ENCODE measurements at places on chromosomes 11 and 22.

GRCh38 chr11:44777209-44778194 lies 50.7 kb downstream of the TSPAN18 start:
- DNase-seq: no peak

DNA sequence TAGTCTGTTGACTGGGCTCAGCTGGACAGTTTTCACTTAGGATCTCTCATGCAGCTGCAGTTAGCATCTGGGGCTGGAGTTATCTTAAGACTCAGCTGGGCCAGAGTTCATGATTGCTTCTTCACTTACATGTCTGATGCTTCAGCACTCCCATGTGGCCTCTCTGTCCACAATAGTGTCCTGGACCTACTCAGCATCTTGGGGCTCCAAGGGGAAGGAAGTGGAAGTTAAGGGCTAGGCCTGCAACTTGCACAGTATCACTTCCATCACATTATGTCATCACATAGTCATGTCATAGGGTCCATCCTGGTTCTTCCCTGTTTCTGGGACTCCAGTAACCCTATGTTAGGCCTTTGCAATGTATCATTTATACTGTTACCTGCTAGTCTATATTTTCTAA lies 115.9 kb downstream of the C11orf65 start:
- no peak for DNase-seq

- no peak for DNase-seq
These were observed 63.3 kb upstream of the RTL6 start for GRCh38 chr22:44561139-44561840.

DNA sequence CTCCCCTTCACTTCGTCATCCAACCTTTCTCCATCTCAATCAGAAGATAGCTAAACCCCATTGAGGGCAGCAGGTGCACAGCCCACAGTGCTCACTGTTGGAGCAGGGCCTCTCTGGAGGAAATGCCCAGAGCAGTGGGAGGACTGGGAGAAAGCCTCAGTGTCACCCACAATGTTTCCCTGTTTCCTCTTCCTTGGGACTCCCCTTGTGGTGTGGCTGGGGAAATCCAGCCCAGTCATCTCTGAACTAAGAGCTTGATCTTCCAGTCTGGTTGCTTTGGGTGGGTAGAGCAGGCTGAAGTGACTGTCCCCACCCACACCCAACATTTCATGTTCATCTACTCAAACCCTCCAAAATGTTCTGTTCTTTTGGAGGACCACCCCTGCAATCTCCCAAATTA lies 29.8 kb upstream of the EED start:
- DNase-seq: no peak

DNA sequence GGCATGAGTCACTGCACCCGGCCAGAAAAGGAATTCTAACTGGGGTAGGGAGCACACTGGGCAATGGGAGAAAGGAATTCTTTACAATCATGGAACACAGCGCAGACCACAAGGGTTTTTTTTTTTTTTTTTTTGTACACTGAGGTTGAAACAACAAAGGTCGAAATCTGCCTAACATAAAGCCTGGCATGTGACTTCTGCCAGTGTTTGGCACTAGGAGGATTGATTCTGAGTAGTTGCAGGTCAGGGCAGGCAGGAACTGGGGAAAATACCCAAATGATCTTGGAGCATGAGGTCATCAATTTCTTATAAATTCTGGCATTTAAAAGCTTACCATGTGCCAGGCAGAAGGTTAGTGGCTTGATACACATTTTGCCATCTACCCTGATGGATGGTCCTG lies 202.0 kb upstream of the SNX19 start:
- DNase-seq: no peak

DNA sequence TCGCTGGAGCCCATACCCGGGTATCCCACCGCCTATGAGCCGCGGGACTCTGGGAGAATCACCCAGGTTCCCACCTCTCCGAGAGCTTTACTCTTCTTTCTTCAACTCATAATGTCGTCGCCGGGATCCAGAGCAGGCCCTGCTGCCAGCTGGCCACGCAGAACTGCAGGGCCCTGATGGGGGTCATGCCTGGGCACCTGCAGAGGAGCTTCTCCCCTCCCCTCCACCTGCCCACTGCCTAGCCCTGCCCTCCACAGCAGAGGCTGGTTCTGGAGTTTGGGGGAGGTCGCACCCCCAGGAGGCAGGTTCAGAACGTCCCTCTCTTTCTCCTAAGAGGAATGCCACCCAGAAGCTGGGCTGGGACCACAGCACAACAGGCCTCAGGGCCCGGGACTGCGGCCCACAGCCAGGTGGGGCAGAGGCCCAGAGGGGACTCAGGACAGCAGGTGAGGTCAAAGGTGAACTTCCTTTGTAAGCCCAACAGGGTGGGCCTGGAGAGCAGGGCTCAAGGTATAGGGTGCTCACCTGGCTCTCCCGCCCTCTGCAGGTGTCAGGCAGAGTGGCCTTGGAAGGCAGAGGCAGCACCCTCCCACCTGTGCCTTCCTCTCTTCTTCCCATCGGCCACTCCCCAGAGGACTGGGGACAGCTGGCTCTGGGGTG lies 1.9 kb downstream of the SLC25A45 start:
- no peak for DNase-seq

- no peak for DNase-seq
These were observed 35.2 kb downstream of the IFT27 start for GRCh38 chr22:36740716-36741115.

DNA sequence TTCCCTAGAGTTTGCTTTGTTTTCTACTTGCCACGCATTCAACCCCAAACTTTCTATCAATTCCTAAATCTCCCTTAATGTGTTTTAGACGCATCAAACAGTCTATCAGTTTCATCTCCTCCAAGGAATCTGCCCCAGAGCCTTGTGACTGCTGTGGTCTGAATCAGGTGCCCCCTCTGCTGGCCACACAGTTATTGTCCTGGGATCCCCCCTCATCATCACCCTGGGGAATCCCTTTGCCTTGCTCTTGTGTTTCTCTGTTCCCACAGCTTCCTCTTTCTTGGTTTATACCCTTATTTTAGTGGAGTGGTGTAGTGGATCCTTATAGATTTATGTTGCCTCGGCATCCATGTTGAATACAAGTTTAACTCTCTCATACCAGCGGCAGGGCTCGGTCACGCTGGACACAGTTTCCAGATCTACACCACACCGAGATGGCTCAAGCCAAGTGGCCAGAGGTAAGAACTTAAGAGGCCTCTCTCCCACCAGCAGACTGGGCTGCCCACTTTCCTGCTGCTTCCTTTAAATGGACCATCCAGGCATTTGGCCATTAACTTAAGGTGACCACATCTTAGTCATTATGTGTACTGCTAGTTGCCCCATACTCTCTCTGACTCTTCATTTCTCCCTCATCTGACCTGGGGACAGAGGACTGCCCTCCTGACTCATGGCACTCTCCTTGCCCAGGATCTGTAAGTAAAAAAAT lies 8.2 kb downstream of the UPB1 start:
- peak; percentile 47 for DNase-seq

GRCh38 chr11:113184498-113184897 lies 129.9 kb upstream of the TTC12 start:
- DNase-seq: no peak

GRCh38 chr22:22369964-22370270 lies 125.3 kb downstream of the VPREB1 start:
- DNase-seq: no peak

DNA sequence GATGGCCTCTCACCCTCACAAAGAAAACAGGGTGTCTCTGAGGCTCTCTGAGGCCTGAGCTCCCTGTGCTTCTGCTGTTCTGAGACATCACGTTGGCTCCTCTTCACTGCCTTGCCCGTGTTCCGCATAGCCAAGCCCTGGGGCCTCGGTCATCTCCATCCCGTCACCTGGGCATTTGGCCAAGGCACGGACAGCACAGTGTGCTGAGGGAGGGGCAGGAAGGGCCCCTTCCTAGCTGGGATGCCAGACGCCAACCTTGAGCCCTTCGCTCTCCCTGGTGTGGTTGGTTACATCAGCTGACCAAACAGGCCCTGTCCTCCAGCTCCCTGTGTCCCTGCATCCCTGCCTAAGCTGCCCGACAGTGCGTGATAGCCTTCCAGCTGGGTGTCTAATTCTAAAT lies 25.9 kb downstream of the MOV10L1 start:
- no peak for DNase-seq

- no peak for DNase-seq
These were observed 5.3 kb downstream of the NLRP6 start for GRCh38 chr11:283405-284104.

DNA sequence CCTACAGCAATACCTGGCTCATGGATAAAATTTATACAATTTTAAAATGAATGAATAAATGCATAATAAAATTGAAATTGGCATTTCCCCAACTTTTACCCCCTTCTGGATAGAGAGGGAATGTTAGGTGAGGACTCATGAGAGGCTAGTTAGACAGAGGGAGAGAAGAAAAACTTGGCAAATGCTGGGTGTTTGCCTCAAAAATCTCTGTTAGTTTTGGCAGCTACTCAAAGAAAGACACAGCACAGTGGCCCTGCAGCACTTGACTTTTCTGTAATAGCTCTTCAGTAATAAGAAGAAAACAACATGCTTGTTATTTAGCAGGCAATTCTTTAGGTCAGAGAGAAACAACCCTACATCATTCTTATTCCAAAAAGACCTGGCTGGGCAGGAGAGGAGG lies 20.7 kb upstream of the IZUMO1R start:
- no peak for DNase-seq

GRCh38 chr11:66789097-66789890 lies 53.9 kb upstream of the RCE1 start:
- no peak for DNase-seq

- no peak for DNase-seq
These were observed 80.1 kb downstream of the C2CD3 start for GRCh38 chr11:74090701-74091100.

GRCh38 chr11:69369210-69369825 lies 75.4 kb downstream of the MYEOV start:
- DNase-seq: no peak

DNA sequence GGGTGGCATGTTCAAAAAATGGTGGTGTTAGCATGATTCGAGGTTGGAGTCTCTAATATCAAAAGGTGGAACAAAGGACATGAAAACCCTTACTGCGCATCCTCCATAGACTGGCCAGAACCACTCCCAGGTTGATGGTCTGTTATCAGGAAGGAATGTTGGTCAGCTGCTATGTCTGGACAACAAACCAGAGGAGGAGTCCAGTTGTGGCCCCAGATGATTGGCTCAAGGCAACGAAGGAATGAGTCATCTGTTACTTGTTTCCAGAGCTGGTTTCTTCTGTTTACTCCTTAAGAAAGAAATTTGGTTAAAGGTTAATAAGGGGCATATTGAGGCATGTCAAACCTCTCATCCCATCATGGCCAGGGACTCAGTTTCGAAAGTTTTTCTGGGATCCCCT lies 56.8 kb upstream of the GRIA4 start:
- DNase-seq: no peak

GRCh38 chr11:112343368-112344039 lies 82.8 kb upstream of the PLET1 start:
- DNase-seq: no peak

DNA sequence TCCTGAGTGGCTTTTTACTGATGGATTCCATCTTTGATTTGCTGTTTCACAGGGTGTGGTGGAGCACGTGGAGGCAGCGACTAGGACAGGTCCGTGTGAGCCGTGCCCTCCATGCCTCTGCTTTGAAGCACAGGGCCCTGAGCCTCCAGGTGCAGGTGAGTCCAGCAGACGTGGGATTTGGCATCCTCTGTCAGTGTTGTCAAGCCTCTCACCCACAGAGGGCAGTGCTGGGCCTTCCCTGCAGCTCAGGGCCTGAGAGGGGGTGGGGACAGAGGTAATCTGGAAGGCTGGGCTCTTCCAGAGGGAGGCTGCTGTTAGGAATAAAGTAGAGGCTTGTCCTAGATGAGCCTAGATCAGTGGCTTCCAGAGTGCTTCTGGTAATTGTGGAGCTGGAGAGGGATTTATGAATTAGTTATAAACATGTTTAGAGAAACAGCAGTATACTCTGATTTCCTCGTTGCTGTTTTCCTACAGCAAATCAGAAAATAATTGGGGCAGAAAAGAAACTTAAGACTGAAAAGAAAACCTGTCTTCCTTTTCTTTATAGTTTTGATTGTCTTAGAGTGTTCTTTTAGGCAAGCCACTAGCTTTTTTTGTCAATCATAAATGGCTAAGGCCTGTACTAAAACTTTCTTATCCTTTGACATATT lies 65.0 kb downstream of the SFI1 start:
- DNase-seq: no peak

DNA sequence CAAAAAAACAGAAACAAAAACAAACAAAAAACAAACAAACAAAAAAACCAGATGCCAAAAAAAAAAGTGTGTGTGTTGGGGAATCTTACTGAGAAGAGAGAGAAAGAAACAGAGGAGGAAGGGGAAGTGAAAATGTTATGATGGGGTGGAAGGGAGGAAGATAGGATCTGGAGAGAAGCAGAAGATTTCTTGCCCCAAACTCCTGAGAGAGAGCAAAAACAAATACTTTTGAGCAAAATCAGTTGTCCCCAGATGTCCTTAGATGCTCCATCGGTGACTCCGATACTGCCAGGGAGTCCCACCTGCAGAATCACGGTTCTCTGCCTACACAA lies 19.9 kb upstream of the GRAMD1B start:
- no peak for DNase-seq

DNA sequence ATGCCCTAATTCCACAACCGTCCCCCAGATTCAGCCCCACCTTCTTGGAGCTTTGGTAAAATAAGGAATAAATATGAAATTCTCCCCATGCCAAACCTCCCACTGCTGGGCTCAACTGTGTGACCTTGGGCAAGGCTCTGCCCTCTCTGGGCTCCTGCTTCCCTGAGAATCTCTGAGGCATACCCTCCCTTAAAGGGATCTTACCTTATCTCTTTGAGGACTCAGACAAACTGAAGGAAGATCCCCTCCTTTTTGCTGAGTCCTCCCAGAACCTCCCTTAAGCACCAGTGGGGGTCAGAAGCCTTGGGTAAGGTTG lies 2.7 kb downstream of the CD248 start:
- DNase-seq: no peak

DNA sequence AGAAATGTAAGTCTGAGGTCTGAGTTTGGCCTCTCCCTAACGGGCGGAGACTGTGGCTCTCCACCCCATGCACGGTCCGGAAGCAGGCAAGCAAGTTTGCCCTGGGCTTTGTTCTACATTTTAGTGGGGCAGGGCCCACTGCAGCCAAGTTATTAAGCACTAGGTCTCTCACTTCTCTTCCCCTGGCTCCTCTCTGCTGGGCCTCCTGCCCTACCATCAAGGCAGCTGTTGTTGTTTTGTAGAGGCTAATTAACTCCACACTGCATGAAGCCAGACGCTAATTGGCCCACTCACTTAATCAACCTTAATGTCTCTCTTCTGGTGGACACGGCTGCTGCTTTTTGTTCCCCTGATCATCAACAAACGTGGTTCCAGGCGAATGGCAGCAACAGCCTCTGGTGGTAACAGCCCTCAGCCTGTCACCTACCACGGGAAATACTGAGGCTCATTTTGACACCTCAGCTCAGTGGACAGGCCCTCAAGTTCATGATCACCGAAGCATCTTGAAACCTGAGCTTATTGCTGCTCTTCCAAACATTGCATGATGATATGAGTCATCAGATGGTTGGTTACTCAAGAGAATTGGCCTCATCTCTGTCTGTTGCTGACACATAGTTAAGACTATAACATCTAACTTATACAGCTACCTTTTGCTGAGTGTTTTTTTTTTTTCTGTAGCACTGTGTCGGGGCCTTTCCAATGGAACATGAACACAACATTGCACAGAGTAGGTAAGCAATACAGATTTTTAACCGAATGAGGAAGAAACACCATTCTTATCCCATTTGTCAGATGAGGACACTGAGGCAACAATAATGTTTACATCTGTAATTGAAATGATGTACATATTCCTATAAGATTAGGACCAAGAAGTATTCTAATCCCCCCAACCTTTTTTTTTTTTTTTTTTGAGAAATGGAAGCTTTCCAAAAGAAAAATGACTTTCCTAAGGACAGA lies 20.8 kb upstream of the LMO2 start:
- no peak for DNase-seq

GRCh38 chr11:104713401-104713800 lies 184.9 kb downstream of the CASP12 start:
- DNase-seq: no peak

GRCh38 chr11:110759972-110760381 lies 47.7 kb upstream of the ARHGAP20 start:
- DNase-seq: no peak
